SW480 (cell line): ENCODE measurements at places on chromosomes 1 and 21.

- DNase-seq = no peak
Measured at GRCh38 chr1:55262822-55263221, 47.7 kb upstream of the USP24 start.

GRCh38 chr1:208835097-208835463 lies 590.9 kb upstream of the PLXNA2 start:
- no peak for DNase-seq

GRCh38 chr1:21750841-21751240 lies 32.1 kb downstream of the USP48 start:
- DNase-seq = no peak

DNA sequence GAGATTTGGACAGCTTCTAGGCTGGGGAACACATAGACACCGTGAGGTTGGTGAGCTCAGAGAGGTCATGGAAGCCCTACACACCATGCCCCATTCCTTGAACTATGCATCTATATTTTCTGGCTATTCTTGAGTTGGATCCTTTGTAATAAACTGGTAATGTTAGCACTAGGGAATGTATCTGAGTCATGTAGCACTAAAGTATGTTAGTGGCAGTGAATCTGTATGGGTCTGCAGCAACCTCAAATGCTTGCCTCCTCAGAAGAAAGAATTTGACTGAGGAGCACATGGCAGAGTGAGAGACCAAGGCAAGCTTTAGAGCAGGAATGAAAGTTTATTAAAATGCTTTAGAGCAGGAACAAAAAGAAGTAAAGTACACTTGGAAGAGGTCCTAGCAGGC lies 43.7 kb upstream of the LRRC7 start:
- DNase-seq = no peak

DNA sequence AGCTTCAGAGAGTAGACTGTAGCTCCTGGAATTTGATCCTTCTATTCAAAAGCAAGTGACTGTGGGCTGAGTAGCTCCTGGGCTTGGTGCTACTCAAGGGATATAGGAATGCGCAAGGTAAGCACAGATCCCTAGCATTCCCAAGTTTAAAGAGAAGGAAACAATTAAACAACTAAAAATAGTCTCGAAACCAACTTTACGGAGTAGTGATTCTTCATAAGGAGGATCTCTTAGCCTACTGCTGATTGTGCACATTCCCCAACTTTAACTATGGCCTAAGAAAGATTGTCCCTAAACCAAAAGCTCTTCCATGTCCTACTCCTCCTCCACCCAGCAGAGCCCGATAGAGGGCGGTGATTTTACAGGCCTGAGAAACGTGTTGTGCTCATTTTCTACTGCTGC lies 226.5 kb upstream of the CAMK1G start:
- no peak for DNase-seq

DNA sequence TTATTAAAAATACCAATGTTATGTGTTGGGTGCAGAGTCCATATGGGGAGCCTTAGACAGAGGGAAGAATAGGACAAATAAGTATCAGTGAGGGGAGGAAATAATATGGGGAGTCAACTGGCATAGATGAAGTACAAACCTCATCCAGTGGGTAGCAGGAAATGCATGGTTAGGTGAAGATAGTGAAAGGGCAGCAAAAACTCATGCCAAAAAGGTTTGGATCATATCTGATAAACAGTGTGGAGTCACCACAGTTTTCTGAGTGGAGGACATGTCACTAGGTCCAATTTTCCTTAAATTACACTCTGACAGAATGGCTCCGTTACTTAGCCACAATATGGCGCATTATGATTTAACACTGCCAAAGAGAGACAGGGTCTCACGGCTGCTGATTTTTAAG lies 10.3 kb downstream of the DUSP23 start:
- no peak for DNase-seq
